Left lung (tissue), 14 donors: ENCODE measurements at places on chromosomes 4 and X.

DNA sequence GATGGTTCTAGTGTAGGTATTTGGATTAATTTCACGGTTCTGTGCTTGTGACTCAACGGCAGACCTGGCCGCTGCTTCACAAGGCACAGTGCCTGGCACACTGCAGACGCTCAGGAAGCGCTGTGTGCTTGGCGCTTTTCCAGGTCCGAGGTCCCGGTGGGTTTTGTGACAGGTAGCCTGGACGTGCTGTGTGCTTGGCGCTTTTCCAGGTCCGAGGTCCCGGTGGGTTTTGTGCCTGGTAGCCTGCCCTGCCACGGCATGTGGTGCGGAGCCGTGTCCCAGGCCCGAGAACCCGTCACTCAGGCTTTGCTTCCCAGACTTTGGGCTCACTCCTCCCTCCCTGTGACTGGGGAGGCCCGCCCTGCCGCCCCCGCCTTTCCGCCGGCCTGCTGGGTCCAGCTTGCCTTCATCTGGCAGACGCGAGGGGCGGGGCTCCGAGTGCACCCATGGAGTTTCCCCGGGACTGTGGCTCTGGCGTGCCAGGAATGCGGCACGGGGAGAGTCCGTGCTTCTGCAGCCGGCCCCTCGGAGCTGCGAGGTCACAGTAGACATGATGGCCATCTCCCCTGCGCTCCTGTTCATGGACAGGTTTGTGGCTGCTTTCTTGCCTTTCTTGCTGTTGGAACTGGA is 44.2 kb downstream of the TBC1D14 start:
- DNase-seq: peak; percentile 52

DNA sequence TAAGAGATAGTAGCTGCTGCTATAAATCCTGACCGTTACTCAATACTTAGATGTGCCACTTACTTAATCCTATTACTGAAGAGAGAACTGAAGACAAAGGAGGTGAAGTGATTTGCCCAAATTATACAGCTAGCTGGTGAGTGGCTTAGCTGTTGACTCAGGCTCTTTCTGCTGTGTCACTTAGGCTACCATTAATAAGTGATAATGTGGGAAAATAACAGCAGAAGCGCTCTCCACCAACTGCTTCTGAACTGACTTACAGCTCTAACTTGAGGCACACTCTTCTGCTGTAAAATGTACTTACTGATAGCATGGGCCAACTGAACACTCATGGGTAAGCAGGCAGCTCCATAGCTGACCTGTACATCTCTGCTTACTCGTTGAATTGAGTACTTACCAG is 7.5 kb upstream of the KLHL5 start:
- no peak for DNase-seq

DNA sequence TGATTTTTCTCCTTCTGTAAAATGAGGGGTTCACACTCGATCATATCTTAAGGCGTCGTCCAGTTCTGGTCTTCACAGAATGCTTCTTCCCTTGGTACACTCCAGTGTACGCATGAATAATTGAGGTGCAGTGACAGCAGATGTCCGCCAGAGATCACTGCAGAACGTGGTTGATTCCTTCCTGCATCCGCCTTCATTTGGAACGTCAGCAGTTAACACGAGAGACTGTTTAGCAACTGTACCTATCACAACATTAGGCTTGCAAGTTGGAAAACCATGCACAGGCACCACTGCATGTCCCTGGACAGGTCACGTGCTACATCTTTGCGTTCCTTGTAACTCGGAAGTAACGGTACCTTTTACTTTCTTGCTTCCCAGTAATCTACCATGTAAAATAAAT is 66.0 kb upstream of the GEMIN8 start:
- no peak for DNase-seq

- no peak for DNase-seq
Observed at GRCh38 chrX:73581002-73581628, 18.1 kb downstream of the CHIC1 start.

- no peak for DNase-seq
Observed at GRCh38 chr4:113584407-113585150, 177.0 kb downstream of the CAMK2D start.

GRCh38 chr4:171281359-171281758 is 531.8 kb upstream of the GALNTL6 start:
- no peak for DNase-seq

DNA sequence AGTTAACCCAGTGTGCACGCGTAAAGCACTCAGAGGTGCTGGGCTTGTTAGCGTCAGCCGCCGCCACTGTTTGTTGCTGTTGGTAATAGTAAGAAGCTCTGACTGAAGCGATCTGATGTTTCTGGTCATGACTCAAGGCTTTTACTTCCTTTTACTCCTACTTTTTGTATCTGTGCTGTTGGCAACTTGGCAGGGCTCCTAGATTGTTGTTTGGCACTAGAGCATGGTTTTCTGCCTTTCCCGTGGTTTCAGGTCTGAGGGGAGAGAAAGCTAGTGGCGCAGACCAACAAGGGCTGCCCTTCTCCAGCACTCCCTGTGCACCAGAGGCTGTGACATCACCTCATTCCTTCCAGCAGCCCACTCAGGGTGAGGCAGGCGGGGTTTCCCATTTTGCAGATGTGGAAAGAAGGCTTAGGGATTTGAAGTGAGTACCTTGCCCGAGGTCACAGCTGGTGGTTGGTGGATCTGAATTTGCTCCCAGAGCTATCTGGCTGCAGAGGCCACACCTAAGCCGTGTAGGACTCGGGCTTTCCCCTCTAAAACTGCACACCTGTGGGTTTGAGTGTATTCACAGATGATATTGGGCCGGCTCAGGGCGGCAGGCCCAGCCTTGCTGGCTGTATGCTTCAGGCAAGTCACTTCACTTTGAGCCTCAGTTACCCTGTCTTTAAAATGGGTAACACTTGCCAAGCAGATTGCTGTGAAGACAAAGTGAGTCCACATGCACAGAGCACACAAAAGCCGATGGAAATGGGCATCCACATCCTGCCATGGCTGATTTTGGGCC is 51.2 kb upstream of the TADA2B start:
- DNase-seq: no peak

GRCh38 chr4:157115613-157116335 is 39.8 kb downstream of the GLRB start:
- peak; percentile 3 for DNase-seq

DNA sequence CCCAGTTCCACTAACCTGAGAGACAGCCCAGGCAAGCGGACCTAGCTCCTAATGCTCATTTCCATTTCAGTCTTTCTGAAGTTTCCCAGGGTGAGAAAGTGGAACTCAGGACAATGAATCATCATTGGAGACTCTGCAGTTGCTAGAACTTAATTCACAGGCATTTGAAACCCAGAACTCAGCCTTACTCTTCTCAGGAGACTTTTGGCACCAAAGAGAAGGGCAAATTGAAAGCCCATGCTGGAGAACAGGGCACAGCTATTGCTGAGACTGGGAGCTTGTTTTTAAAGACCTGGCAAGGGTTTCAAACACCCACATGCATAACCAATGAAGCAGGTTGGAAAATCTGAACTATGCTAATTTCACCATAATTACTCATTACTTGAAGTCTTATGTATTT is 36.0 kb downstream of the BST1 start:
- DNase-seq: no peak

- DNase-seq: no peak
Observed at GRCh38 chr4:125179727-125180126, 135.0 kb upstream of the FAT4 start.

DNA sequence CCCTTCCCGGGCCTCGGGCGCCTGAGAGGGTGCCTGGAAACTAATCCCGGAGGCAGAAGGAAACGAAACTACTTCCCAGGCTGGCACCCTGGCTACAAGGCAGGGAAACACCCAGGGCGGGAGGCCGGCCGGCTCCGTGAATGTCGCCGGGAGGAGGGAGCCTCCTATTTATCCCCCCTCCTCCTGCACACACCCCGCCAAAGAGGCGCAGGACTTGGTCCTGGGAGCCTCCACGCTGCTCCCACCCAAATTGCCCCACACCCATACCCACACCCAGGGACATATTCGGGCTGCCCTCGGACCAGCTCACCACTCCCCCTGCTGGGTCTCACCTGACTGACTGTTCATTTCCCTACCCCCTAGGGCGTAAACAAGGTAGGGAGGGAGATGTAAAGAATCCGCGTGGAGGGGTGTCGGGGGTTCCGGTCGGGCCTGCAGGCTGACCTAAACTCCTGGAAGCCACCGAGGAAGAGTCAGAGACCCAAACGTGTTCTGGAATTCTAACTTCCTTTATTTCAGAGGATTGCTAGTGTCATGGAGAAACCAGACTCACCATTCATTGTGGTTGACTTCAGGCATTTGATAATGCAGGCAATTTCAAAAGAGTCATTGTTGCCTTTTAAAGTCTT is at the start of gene BTC:
BTC (minus strand) TSS at position 142 of the 629 bp plus-strand sequence. CDS start 198 bp downstream, outside the sequence.
- DNase-seq: peak; percentile 63

GRCh38 chr4:129362691-129363274 is 266.8 kb downstream of the C4orf33 start:
- peak; percentile 69 for DNase-seq

GRCh38 chr4:170079981-170080380 is 9.8 kb downstream of the AADAT start:
- DNase-seq: no peak

DNA sequence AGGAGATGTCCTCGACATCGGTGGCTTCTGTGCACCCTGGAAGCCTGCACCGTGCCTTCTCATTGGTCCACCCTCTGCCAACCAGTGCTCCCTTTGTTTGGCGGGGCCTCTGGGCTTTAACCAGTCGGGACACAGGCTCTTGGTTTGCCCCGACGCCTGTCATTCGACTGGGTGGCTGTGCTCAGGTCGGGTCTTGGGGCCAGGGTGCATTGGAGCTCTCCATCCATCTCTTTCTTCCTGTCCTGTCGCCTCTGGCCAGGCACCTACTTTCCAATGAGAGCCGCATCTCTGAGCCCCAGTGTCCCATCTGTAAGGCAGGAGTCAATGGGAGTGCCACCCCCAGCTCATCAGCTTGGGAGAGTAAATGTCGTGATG is 37.2 kb upstream of the NHSL2 start:
- DNase-seq: no peak

- DNase-seq: no peak
Observed at GRCh38 chrX:133674726-133675470, 259.6 kb upstream of the GPC4 start.

GRCh38 chrX:57155171-57155570 is 18.0 kb upstream of the SPIN2A start:
- no peak for DNase-seq
